ENCODE measurements at places on chromosomes 7 and 10.

DNA sequence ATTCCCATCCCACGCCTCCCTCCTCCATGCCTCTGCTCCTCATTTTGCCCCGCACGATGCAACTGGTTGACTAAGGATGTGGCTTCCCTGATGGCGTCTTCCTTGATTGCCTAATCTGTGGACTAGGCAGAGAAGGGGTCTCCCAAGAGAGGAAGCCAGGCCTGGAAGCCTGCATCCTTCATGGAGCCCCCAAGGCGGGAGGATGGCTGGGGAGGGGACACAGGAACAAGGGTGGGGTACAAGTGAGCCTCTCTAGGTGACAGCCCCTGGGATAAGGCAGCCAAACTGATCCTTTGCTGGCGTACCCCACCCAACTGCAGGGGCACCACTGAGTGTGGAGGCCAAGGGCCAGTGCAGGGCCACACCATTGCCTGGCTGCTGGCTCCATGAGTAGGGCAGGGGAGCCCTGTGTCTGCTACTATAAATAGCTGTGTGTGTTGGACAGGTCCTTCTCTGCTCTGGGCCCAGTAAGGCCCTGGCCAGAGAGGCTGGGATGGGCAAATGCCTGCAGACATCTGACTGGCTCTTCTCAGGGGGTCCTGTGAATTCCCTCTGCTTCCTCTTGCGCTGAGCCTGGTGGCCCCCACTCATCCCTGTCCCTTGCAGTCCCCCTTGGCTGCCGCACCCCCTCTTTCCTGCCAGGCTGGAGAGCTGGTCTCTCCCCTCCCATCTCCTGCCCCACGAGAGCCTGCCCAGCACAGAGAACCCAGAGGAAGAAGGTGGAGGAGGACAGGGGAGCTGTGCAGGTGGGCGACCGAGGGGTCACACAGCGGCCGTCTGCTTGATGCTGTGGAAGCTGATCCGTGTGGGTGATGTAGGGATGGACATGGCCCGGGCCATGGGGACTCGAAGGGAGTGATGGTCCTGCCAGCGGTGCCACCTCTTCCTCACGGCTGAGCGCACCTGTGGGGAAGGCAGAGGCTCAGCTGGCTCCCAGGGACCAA is 29.3 kb downstream of the CRHR2 start:
- DNase-seq: no peak

DNA sequence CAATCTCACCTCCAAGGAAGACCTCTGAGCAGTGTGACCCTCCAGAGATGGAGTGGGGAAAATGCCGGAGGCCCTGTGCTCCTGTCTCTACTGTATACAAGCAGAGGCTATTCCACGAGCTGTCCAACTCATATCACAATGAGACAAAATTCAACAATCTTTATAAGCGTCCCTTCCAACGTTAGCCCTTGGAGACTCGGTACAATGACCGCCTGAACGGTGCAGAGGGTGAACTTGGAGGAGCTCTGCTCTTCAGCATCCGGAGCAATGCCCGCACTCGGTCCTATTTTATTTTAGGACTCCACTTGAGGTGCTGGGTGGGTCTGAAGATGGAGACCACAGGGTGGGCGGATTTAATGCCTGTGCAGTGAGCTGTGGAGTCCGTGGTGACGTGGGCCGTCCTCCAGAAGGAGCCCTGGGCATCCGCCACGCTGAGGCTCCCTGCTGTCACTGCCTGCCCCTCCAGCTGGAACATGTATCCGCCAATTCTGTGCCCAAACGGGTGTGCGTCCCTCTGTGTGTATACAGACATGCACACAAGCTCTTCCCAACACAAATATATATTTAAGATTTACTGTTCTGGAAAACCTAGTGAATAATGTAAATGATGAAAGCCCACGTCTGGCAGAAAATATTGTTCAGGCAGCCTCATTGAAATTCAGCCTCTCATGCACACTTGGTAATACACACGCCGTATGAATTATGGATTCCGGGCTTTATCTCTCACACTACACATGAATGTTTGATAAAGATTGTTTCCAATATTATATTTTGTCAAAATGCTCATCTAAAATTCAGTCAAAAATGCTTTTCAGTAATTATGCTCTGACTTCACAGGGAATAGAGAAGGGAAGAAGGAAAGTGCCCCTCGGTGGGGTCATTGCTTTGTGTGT is 239.9 kb upstream of the ZMIZ1 start:
- DNase-seq: no peak

DNA sequence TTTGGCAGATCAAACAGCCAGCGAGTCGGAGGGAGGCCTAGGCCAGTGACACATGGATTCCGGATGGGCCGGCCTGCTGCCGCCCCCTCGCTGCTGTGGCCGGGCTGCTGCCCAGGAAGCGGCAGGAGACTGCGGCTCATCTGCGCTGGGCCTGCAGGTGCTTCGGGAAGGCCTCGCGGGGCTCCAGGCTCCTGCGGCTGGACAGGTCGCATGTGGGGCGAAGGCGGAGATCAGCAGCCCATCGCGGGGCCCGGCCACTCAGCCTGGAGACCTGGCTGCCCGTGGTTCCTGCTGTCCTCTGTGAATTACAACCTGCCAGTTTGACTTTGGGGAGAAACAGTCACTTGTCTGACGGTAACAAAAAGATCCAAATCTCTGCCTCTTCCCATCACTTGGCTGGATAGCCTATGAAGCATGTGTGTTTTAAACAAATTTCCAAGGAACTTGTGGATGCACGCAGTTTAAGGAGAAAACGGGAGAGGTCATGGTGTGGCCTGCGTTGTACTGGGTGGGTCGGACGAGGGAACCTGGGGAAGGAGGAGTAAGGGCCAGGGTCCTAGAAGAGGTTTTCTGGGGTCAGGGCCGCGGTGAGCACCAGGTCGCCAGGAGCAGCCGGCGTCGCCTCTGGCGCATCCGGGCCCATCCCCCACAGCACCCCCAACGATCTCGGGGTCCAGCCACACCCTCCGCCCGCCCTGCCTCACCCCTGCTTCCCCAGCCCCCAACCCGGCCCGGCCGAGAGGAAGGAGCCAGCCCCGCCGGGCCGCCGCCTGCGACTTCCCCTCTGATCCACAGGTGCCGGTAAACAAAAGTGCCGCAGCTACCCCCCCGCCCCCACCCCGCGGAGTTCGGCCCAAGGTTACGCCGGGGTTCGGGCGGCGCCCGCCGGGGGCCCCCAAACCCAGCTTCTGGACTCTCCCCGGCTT is 1.6 kb downstream of the SPOCK2 start:
- no peak for DNase-seq

DNA sequence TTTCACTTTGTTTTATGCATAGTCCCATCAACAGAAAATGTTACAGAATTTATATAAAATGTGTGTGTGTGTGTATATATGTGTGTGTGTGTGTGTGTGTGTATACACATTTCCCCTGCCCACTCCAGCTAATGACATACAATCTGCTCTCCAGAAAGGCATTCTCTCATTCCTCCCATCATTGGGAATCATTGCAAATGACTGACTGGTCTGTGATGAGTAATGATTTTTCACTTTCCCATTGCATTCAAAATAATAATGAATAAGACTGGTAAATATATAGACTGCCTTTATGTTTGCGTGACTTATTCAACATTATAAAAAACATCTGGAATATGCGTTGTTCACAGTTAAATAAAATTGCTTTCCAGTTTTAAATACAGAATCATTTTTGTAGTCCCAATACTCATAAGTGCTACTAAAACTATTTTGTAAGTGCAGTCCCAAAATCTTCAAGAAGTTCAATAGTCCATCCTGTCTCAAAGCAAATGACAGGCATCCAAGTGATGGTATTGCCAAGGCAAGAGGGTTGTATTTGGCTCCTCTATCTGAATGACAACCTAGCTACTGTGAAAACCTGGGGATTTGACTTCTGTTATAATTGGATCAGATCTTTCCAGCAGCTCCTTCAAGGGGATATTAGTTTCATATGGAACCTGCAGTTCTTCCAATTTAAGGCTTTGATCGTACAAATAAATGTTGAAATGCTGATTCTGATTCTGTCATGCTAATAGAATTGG is 150.9 kb downstream of the POLR1F start:
- no peak for DNase-seq

DNA sequence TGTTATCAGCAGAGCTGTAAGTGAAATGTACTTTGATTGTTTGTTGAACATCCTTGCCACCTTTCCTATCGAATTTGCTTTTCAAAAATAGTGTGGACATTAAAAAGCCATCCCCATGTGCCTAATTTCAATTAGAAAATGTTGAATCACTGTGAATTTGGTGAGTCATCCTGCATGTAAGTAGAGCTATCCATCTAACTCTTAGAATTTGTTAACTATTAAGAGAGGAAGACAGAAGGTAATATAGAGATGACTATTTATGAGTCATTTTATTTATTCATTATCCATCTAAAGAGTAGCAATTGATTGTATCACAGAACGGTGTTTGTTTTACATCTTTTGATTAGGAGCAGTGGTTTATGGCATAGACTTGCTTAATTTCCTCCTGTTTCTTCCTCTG is 154.7 kb downstream of the MGMT start:
- DNase-seq: no peak

DNA sequence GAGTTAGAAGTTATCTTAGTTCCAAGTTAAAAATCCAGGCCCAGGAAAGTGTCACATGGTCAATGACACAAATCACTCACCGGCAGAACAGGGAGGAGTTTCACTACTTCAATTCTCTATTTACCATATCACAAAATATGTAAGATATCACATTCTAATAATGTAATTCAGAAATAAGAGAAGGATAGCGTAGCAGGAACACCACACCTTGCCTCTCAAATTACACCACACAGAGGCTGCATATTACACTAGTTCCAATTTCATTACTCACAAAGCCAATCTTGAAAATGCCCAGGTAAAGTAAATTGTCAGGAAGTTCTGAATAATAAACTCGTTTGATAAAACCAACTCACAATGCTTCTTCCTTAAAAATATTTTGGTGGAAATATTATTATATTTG is 169.2 kb downstream of the CTTNBP2 start:
- DNase-seq: no peak

DNA sequence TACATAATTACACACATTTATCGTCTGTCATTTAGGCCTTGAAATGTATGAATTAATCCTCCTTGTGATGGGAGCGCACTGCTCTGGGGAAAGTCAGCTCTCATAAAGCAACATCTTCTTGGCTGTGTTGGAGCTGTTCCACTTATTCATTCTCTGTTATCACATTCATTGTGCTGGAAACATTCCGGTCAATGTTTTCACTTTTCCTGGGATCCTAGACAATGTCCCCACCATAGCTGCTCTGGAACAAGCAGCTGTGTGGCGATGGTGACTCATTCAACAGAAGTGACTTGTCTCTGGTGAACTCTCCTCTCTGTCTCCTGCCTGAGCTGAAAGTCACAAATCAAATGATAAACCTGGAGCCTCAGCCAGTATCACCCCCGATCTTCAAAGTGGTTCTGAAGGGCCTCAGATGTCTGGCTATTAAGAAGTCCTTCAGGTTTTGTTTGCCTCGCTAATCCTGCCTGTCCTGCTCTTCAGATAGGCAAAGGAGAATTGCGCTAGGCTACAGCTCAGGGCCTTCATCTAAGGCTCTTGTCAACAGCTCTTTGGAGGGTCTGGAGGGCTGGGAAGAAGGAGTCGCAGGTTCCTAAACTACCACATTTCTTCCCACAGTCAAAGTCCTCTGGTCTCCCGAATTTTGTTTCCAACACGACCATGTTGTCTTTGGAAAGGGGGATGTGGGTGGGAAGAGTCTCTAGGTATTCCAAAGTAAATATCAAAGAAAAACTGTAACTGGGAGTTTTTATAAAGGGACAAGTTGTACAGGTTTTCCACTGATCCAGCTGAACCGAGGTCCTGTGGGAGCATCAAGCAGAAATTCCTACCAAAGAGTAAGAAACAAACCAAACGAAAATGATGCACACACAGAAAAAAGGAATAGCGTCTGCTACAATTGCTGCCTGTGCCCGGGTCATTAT is 29.3 kb downstream of the KLF6 start:
- DNase-seq: no peak

DNA sequence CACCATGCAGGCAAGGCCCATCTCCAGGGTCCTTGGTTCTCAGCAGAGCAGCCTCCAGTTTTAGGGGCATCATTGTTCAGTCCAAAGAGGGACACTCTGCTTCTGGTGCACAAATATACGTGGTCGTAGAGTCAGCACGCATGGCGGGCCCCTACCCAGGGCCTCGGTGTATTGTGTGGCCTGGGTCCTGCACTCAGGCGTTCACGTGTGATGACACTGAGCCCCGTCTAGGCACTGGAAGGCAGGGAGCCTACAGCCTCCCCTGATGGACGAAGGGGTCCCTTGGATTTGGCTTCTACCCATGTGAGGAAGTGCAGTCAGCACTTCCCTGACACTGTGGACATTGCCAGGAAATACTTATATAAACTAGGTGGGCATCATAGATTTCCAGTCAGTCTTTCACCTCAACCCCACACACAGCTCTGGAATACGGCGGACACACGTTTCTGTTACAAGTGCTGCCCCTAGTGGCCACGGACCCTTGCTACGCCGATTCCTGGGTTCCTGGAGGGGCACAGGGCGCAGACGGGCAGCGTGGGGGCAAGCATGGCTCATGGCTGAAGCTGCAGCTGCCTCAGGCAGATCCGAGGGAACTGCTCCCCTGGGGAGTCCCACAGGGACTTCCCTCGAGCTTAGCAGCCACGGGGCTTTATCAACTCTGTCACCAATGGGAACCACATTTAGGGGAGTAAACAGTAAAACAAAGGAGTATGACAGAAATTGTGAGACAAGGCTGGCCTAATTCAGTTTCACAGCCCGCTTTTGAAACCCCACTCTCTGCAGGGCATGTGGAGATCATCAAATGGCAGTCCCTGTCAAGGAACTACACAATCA is 25.4 kb downstream of the AIFM2 start:
- DNase-seq: peak; percentile 64

DNA sequence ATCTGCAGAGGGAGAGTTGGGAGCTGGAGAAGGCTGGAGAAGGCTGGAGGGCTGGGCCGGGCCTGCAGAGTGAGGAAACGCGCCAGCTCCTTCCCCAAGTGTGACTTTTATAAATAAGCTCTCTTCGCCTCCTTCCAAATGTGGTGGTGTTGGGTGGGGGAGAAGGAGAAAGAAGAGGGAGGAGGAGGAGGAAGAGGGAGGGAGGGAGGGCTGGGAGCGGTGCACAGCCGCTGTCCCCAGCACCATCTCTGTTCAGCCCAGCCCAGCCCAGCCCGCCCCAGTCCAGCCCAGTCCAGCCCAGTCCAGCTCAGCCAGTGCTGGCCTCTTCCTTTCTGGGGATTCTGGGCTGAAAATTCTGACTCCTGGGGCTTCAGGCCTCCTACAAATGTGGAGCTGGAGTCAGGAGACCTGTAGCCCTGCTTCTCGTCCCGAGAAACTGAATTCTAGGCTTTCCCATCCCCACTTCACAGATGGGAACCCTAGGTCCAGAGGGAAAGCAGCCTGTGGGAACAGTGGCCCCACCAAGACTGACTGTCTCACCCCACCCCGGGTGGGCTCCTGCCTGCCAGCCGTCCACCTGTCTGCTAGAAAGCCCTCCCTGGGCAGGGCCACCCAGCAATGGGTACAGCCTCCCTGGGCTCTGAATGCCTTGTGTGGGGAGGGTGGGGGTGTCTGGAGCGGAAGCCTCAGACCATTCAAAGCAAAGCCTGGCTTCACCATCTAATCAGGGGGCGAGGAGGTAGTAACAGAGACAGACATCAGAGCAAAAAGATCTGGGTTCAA is 2.3 kb downstream of the STX1A start:
- DNase-seq: no peak

Data from NB4 (cell line).